ENCODE measurements at places on chromosomes 5 and 9. TPM values are rescaled to one million over a fixed set of nuclear protein-coding genes. Genes with fewer than 3 reads are reported as not detected.

The HBEGF gene
- 272 TPM for total RNA-seq

The HINT1 gene
- 243 TPM for total RNA-seq

The FOXE1 gene
- 0.07 TPM for total RNA-seq

The PCDHA12 gene
- 13.8 TPM for total RNA-seq

Data from astrocyte (in vitro differentiated cells and primary cell).